Calu3 (cell line): ENCODE measurements at places on chromosomes 3 and 15.

DNA sequence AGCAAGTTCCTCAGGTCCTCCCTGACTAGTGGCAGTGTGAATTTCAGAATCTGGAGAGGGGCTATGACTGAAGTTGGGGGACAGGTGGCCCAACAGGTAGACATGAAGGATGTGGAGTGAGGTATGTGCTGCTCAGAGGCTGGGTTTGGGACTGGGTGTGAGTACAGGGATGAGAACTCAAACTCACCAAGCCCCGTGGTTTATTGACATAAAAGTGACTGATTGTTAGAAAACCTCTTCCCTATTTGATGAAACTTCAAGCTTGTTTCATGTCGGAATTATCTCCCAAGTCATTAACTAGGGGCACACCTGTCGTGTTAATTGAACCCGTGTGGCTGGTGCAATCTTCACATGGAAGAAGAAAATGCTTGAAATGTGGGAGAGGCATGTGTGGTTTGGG is 27.1 kb downstream of the FGD5 start:
- DNase-seq, result no peak

- no peak for DNase-seq
These were observed 276.5 kb upstream of the KCNMB2 start for GRCh38 chr3:178259703-178260102.

DNA sequence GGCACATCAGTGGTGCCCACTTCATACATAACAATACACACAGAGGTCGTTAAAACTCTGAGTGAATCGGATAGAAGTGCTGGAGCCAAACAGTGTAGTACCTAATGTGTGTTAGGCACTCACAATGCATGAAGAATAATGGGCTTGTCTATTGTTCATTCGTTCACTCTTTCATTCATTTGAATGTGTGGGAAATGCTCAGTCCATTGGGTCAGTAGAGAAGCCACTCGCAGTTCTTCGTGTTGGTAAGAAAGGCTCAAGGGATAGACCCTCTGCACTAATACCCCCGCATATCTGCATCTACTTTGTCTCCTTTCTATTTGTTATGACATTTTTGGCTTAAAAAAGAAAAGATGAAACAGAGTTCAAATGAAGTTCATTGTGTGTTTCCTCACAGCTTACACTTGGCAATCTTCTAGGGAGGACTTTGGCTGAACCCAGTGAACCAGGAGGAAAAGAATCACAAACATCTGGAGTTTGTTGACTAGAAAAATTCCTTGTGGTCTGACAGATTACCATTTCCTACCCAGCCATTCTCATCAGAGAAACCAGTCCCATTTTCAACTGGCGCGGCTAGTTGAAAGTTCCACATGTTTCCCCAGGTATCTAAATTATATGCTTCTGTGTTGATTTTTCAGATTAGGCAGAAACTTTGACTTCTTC is 32.8 kb upstream of the MFSD1 start:
- DNase-seq, result peak; percentile 74

GRCh38 chr15:42707068-42707467 is 29.9 kb downstream of the CDAN1 start:
- DNase-seq, result no peak
